ENCODE measurements at places on chromosomes 3 and 15.

DNA sequence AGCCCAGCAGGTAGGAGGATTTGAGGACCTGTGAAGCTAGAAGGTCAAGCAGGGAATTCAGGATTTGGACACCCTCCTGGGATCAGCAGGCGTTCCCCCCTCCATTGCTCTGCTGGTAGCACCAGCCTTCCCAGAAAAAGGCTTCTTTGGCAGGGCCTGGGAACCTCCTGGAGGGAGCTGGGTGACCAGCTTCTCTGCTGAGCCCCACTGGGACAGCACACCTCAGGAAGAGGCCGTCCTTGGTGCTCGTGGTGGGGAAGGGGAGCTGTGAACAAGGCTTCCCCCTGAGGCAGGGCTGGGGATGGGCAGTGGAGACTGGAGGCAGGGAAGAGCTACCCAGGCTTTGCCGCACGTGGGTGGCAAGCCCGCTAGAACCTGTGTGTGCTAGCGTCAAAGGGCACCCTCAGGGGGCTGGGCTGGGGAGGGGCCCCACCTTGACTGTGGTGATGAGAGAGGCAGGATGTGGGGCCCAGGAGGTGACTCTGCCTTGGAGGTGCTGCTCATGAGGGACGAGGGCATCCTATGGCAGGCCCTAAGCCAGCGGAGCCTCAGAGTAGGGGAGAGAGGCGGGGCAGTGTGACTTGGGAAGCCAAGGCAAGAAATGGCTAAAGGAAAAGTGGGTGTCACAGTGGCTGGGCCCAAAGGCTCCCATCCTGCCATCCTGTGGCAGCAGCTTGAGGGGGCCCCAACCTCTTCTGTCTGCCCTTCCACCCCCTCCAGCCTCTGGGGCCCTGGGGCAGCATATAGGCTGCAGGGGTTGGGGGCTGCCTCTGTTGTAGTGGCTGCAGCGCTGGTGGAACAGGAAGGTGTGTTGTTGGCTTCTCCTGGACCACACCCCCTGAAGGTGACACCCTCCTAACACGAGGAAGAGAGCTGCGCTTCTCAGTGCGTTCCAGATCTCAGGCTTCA, 20.7 kb downstream of the KLF13 start:
- DNase-seq: no peak

DNA sequence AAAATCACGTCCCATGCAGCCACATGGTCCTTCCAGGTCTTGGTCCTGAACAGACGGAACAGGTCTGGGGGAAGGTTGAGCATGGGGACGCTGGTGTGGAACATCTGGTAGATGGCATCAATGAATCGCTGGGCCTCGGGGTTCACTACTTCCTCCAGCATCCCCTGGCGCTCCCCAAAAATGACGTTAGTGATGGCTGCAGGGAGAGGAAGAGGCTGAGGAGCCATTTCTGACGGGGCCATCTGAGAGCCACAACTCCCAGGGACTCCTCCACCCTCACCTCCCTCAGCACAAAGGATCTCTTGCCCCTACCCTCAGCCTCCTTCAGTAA, 23.7 kb downstream of the CYP11A1 start:
- DNase-seq: no peak

DNA sequence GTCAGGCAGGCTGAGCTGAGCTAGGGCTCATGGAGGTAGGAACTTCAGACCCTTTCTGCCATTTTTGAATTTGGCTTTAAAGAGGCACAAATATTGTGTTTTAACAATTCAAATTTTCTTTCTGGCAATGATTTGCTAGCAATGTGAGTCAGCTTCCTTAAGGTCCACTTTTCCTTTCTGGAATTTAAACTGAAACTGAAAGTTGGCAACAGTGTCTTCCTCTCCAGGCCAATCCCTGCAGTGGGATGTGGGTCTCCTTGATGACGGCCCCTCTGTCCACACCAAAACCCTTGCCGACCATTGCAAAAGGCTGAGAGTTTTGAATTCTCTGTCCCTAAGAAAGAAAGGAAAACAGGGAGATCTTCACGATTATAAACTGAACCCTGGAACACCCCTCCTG, 27.1 kb downstream of the RPSA start:
- DNase-seq: no peak

DNA sequence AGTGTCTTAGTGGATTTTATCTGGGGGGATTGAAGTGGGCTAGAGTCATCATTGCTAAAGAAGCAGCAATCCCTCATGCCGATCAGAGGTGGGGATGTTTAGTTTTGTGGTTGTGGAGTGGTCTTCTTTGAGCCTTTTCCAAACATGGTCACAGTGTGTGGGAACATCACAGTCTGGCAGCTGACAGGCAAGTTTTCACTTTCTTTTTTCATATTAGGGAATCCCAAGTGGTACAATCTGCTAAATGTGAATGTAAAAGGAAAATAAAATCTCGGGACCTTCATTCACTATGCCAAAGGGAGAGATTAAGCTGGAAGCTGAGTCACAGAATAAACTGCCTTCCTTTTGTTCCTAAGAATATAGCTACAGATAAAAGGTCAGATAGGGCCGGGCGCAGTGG, 10.4 kb upstream of the CX3CR1 start:
- DNase-seq: no peak

GRCh38 chr15:95832668-95833067, 497.8 kb upstream of the NR2F2 start:
- DNase-seq: no peak
